ENCODE measurements at places on chromosomes 7 and 10.
A peak's percentile ranks its signal among the peaks of the same experiment; 100 is the strongest.

DNA sequence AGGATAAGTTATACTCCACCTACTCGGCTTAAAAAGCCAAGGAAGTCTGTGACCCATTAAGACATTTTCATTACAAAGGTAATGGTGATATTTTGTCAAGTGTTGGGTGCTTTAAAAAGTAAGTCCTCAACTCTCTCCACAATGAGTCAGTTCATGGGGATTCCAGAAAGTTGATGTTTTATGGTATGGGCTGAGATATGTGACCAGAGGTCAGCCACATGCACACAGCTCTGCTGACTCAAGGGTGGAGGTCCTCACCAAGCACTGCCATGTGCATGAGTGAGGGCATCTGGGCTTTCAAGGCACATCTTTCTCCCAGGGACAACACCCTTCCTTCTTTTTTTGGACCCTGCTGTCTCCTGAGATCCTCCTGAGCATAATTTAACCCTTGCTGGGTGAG is 292.9 kb downstream of the PTEN start:
- DNase-seq = peak; percentile 32

- no peak for DNase-seq
These were observed 12.0 kb upstream of the SVOPL start for GRCh38 chr7:138713191-138713590.

- DNase-seq = peak; percentile 8
These were observed 58.1 kb downstream of the CTBP2 start for GRCh38 chr10:125102246-125102645.

- no peak for DNase-seq
These were observed 49.0 kb upstream of the ZRANB1 start for GRCh38 chr10:124892905-124893304.

GRCh38 chr7:119482671-119483070 is 790.3 kb upstream of the KCND2 start:
- no peak for DNase-seq

GRCh38 chr7:47573758-47574481 is 8.0 kb downstream of the TNS3 start:
- DNase-seq = peak; percentile 67

DNA sequence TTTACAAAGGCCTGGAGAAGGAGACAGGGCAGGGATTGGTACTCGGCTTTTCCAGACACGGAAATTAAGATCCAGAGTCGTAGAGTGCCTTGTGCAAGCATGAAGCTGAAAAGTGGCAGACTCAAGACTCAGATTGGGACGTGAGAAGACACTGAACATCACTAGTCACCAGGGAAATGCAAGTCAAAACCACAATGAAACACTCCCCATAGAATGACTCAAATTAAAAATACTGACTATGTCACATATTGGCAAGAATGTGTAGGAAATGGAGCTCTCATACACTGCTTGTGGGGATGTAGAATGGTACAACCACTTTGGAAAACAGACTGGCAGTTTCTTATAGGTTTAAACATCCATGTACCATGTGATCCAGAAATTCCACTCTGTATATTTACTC is 472.0 kb downstream of the RPS24 start:
- no peak for DNase-seq

GRCh38 chr7:129095258-129095657 is 40.3 kb upstream of the TNPO3 start:
- DNase-seq = no peak

DNA sequence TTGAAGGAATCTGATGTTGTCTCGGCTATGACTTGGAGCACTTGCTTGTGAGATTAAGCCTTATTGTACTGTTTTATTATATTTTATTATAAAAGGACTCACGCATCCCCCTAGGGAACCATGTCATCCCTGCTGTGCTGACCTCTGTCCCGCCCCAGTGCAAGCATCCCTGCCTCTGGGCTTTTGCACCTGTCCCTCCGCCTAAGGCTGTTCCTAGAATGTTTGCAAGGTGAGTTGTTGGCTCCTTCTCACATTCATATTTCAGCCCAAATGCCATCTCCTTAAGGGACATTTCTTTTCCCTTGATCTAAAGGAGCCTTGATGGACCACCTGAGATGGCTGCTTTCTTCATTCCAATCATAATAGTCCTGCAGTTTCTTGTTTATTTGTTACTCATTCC is 236.9 kb upstream of the IGFBP3 start:
- no peak for DNase-seq

DNA sequence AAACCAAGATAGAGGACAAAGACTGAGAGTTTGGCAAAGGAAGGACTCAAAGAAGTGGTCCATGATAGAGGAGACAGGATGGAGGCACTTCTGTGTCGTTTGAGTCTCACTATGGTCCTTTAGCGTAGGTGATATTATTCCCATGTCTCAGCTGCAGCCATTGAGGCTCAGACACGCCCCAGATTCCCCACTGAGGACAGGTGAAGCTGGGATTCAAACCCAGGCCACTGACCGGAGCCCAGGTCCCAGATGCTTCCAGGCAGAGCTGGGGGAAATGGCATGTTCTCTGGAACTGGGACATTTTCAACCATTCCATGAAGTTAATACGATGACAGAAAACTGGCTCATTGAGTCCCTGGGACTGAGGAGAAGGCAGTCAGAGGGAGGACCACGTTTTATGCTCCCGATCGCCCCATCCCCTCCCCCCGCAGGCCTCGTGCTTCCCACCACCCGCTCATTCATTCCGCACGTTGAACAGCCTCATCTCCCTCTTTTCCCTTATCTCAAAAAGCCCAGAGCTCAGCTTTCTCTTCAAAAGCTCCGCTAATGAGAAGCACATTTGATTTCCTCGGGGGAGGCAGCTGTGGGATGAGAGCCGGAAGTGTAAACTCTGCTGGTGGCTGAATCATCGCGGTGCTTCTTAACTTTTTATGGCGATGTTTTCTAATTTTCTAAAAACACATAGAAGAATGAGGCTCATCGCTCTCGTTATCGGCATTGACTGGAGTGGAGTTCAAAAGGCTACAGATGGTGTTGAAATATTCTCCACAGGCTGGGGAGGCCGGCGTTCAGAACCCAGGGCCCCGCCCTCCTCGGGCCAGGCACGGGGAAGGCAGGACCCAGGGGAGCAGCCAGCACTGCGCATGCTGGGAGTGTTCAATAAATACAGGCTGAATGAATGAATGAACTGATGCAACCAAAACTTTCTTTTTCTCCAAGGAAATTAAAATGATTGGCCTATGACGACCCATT is 64.0 kb downstream of the OAT start:
- peak; percentile 59 for DNase-seq

GRCh38 chr10:52004342-52004949 is 305.1 kb upstream of the CSTF2T start:
- no peak for DNase-seq
